Muscle of leg (tissue), 16 donors: ENCODE measurements at places on chromosomes 16 and 17. TPM values are rescaled to one million over a fixed set of nuclear protein-coding genes. Genes with fewer than 3 reads are reported as not detected.

PIGL gene
- 18.7 TPM for total RNA-seq

SDR42E2 gene
- not detected for total RNA-seq

PHKB gene
- 47.1 TPM for total RNA-seq

SPATA20 gene
- total RNA-seq = 27.1 TPM

FOXJ1 gene
- 0.09 TPM for total RNA-seq

KRTAP4-3 gene
- total RNA-seq = not detected

KREMEN2 gene
- 5.6 TPM for total RNA-seq

CLEC3A gene
- total RNA-seq = not detected

HSPB9 gene
- total RNA-seq = 0.13 TPM

ZNF629 gene
- total RNA-seq = 12.4 TPM

TP53TG3F gene
- total RNA-seq = not detected

WNT9B gene
- 0.04 TPM for total RNA-seq

ABCA10 gene
- 10.2 TPM for total RNA-seq

CRYM gene
- 0.13 TPM for total RNA-seq

LDHD gene
- 2.3 TPM for total RNA-seq

KCTD13 gene
- total RNA-seq = 4.3 TPM

ESRP2 gene
- total RNA-seq = 0.09 TPM

HS3ST2 gene
- not detected for total RNA-seq

RASL10B gene
- 1.9 TPM for total RNA-seq

DNAH9 gene
- total RNA-seq = 0.18 TPM
